ENCODE measurements at places on chromosomes 12 and 14.

GRCh38 chr12:83666690-83667089, 980.0 kb downstream of the TMTC2 start:
- no peak for DNase-seq

DNA sequence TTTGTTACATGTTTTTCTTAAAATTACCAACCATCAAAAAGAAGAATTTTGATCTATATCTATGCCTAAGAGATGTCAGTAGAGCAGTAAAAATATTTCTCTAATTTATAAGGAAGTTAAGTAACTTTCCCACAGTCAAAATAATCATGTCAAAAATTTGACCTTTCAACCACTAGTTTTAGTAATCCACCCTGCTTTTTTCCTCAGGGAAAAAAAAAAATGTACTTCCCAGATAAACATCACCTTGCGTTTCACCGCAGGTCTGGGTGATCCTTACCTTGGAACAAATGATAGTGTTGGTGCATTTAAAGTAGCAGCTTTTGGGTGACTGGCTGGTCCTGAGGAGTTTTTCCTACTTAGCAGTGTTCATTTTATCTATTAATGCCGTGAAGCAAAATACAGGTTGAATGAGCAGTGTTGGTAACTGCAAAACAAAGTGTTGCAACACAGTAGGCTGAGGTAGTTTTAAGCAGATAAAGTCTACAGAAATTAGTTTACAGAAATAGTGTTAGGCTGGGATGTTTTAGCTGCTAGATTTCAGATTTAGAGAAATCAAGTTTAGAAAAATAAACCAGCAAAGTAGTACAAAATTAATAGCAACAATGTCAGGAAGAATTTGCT, 137.2 kb upstream of the DNM1L start:
- DNase-seq = no peak

DNA sequence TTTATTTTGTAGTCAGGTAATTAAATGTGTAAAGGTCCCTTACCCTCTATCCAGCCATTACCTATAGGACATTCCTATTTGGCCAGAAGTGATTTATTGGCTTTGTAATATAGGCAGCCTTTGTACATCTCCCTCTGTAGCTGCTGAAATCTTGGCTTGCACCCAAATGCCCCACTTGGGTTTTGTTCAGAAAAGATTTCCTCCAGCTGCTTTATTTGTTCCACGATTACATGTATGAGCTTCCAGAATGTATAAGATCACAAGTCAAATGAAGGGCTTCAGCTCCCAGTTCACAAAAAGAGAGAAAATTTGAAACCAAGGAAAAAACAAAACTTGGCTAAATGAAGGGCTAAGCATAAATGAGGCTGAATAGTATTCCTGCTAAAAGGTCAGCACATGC, 103.4 kb downstream of the EFCAB11 start:
- no peak for DNase-seq

DNA sequence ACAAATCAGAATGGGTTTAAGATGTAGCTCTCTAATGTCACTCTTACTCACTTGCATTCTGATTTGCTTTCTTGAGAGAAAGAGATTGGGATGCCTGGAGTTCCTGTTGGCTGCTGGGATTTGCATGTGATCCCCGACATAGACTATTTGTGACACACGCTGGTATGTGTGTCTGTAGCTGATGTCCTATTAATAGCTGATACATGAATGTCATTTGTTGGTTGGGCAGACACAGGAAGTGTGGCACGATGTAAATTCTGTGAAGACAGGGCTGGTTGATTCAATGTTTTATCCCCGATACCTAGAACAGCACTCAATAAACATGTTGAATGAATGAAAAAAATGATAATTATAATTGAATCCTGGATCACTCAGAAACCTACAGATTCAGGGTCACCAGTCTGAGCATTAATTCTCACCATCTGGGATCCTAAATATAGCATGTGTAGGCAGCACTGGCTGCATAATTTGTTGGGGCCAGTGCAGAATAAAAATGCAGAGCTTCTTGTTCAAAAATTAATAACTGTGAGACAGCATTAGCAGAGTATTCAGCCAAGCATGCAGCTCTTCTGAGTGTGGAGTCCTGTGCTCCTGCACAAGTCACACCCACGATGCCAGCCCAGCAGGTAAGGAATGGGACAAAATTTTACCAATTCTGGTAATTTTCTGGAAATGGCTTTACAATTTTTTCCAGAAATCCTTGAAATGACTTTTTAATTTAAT, 35.5 kb upstream of the SOCS2 start:
- DNase-seq = no peak

- DNase-seq = no peak
These were observed 29.4 kb upstream of the ACTN1 start for GRCh38 chr14:69008421-69008884.

DNA sequence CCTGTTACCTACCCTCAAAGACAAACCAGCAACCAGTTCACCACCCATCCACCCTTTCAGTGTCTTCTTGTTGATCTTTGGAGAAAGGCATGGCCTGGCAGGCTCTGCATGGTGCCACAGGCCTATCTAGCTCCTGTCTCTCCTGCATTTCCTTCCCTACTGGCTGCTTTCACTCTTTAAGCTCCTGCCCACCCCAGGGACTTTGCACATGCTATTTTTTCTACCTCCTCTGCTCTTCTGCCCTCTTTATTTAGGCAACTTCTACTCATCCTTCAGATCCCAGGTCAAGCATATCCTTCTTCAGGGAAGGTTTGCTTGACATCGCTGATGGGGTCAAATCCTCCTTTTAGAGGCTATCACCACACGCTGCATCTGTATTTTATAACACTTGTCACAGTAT, 27.1 kb upstream of the GPRC5A start:
- no peak for DNase-seq

DNA sequence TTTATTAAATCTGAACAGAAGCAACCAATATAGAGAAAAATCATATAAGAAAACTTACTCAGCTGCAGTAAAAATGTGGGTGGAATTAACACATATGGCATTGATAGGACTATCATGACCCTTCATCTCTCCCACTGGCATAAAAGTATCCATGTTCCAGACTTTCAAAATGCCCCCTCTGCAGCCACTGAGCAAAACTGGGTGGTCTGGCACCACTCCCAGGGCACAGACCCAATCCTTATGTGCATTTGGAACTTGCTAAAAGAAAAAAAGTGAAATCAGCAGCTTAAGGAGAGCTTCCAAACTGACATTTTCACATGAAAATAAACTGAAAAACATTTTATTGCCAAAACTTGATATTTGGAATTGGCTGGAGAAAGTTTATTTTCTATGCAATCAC, 141.5 kb downstream of the KIF21A start:
- no peak for DNase-seq

DNA sequence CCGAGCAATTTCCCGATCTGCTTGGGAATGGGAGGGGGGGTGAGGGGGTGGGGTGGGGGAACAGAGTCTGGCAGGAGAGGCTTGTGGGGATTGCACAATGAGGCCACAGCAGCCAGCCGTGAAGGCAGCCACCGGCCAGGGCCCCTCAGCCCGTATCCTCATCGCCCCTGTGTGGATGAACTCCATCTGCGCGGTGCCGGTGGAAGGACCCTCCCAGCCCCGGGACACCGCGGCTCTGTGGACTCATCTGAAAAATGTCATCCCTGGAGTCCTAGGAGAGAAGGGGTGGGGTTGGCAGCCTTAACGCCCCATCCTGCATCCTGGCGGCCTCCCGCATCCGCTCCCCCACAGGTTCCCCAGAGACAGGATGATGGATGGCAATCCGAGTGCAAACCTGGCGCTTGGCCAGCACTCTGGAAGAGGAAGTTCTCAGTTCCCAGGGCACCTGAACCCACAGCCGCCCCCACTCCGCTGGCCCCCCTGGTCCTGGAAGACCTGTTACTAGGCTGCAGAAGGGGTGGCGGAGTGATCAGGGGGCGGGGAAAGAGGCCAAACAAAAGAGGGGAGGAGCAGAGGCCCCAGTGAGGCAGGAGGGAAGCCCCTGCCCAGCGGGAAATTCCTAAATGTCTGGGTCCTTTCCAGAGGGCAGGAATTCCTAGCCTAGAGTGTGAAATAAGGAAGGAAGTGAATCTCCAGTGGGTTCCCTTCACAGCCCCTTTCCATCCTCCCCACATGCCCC, 1.2 kb upstream of the TNFAIP2 start:
- peak; percentile 83 for DNase-seq

DNA sequence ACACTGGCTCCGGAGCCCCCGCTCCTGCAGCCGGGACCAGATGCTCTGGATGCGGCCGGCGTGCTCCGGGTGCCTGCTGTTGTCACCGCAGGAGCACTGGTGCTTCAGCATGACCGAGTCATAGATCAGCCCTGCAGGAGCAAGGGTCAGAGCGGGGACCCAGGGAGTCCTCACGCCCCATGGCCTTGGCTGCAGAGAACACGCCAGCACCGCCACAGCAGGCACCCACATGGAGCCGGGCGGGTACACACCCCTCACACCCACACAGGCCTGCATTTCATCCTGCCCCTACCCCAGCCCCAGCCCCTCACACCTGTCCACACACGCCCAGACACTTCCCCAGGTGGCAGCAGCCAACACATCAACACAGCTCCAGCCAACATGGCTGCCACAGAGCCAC, 18.8 kb downstream of the SLC48A1 start:
- DNase-seq = no peak
